ENCODE measurements at places on chromosomes 11 and 22.

- DNase-seq, result no peak
Observed at GRCh38 chr11:12973528-12974181, 35.5 kb upstream of the RASSF10 start.

GRCh38 chr22:37996515-37997246, 12.3 kb upstream of the SOX10 start:
- DNase-seq, result no peak

- DNase-seq, result no peak
Observed at GRCh38 chr11:61026121-61027031, 54.9 kb downstream of the CD6 start.

DNA sequence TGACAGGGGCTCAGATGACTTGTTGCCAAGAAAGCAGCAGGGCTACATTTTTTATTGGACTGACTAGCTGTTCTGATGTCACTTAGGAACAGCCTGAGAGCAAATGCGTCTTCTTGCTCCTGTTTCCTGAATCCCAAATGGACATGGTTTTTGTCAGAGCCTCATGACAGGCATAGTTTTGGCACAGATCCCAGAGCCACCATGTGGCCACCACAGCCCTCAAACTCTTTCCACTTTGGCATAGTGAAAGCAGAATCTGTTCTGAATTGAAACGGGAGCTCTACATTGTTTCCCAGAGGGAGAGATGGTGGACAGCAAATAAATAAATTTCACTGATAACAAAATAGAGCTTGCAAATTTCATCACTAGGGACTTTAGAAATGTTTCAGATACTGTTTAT, 222.2 kb downstream of the C11orf87 start:
- DNase-seq, result peak; percentile 62

GRCh38 chr11:90589735-90590134, 366.9 kb upstream of the CHORDC1 start:
- DNase-seq, result no peak

DNA sequence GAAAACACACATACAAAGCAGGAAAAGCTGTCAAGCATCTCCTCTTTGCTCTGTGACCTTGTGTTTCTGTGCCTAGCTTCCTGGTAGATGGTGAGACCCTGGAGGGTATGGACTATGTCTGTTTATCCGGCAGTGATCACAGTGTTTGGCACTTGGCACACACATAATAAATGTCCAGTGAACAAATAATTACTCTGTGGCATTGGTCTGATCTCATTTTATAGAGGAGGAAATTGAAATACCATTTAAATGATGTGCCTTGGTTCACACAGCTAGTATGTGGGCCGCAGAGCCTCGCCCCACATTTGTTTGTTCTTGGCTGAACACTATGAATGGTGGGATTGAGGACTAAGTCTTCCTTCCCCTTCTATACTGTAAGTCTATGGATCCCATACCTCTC, 104.7 kb upstream of the SPON1 start:
- DNase-seq, result no peak

DNA sequence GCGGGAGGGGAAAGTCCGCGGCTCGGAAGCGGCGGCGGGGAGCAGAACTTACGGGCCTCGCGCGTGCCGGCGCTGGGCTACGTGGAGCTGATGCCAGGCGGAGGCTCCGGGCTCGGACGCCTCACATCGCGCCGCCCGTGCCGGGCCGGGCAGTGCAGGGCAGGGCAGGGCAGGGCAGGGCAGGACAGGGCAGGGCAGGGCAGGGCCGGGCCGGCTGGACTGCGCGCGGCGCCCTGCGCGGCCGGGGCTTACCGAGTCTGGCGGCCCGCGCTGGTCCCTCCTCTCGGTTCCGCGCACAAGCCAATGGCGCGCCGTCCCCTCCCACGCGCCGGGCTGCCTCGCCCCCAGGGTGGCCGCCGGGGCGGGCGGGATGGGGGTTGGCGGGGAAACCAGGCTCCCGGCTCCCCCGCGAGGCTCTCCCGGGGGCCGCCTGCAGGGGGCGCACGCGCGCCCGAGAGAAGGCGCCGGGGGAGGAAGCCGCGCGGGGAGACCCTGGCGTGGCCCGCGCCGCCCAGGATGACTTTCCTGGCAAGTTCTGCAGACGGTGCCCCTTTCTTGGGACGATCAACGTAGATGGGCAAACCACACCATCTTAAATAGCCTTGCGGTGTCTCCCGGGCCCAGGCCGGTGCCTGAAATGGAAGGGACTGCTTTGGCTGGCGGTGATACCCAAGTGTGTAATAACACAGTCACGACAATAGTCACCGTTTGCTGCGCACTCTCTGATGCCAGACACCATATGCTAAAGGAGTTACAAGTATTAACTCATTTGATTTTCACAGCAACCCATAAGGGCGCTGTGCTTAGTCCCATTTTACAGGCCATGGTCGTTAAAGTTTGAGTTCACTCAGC, at the start of gene TP53I11:
Gene TP53I11, minus strand, starts transcription at position 259 of the 852 bp plus-strand sequence. CDS start 12,548 bp downstream, outside the sequence.
- peak; percentile 75 for DNase-seq

GRCh38 chr11:60854847-60855725, 664 bp downstream of the PTGDR2 start:
- DNase-seq, result no peak

DNA sequence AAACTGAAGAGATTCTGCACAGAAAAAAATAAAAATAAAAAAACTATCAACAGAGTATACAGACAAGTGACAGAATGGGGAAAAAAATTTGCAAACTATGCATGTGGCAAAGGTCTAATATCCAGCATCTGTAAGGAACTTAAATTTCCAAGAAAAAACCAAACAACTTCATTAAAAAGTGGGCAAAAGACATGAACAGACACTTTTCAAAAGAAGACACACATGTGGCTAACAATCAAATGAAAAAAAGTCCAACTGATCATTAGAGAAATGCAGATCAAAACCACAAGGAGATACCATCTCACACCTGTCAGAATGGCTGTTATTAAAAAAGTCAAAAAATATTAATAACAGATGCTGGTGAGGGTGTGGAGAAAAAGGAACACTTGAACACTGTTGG, 64.3 kb downstream of the APIP start:
- DNase-seq, result no peak

DNA sequence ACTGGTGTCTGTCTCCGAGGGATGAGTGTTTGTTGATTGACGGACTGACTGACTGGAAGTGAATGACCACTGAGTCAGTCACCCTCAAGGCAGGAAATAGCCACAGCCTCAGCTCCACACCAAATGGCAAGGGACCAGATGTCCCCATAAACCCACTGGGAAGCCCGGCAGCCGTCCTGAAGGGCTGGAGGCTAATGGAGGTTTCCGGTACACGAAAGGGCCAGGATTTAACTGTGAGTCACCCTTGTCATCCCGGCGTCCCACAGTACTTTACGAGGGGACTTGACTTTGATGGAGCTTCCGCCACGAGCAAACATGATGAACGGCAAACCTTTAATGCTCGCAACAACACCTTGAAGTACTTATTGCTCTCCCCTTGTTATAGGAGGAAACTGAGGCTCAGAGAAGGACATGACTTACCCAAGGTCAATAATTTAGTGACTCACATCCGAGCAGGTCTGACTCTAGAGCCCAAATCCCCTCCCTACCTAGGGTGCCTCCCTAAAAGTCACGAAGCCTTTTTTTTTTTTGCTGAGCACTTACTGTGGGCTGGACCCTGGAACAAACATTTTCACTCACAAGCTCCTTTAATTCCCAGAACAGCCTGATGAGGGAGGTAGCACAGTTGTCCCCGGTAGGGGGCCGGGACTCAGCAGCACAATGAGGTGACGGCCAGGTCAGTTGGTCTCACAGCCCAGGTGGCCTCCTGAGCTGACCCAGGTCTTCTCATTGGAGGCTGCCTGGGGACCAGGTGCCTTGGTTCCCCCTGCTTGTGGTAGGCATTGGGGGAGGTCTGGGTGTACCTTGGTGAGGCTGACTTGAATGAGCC, 25.2 kb upstream of the GCAT start:
- no peak for DNase-seq

DNA sequence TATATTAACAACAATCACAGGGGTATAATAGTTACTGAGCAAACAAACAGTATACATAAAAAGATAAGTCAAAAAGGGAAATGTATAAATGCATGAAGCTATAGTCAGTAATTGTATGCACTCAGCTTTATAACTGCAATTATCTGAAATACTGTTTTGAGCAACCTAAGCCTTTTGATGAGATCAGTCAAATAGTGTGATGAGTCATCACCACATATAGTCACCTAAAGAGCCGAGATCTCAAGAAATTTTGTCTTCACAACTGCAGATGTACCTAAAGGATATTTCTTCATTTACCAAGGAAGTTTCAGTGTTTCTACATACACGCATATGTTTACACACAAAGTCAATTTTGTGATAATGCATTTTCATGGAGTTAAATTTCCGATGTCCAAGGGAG, 5.4 kb upstream of the OR51A2 start:
- DNase-seq, result no peak

DNA sequence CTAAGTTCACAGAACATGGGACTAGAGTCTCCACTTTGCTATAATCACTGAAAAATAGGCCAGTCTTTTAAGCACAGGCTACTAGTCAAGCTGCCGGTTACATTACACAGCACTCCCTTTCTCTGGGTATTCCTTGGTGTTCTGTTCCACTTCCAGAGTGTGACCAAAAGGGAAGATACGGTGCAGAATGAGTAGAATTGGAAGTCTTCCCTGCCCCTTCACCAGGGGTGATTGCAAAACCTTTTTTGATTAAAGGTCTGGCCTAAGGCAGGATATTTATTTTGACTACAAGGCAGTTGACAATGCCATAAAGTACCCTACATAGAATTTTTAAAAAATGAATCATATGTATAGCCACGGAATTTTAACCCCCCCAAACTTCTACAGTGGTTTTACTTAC, 59.6 kb upstream of the ADORA2A start:
- peak; percentile 52 for DNase-seq

DNA sequence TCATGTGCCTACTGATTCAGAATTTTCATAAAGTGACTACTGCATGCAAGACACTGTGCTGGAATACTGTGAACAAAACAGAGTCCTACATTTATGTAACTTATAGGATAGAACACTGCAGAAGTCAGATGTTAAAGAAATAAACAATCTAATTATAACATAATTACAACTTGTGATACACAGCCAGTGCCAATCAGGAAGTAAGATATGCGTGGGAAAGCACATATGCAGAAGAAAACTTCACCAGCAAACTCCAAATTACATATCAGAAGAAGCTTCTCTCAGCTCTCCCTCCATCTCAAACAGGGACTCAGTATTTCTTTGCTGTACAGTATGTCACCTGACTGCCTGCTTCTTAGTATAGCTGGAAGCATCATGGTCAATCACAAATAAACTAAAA, 37.4 kb downstream of the PAK1 start:
- DNase-seq, result no peak

DNA sequence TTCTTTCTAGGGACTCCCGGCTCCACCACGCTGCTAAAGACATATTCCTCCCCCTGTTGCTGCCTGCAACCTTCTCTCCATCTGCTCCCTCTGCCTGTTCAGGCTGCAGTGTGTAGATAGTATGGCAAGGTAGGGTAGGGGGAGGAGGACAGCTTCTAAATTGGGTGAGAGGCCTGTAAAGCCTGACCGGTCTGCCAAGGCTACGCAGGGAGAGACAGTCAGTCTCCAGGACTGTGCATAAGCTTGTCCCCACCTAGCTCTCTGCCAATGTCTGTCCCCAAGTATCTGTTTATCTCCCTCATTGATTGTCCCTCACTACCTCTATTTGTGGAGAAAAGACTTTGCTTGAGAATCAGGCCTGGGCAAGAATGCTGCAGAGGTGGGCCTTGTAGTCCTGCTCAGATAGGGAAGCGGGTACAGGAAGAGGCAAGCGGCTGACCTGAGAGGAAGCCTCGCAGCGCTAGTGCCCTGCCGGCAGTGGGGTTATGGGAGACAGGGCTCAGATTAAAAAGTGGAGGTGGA, 871 bp upstream of the SEZ6L start:
- no peak for DNase-seq

DNA sequence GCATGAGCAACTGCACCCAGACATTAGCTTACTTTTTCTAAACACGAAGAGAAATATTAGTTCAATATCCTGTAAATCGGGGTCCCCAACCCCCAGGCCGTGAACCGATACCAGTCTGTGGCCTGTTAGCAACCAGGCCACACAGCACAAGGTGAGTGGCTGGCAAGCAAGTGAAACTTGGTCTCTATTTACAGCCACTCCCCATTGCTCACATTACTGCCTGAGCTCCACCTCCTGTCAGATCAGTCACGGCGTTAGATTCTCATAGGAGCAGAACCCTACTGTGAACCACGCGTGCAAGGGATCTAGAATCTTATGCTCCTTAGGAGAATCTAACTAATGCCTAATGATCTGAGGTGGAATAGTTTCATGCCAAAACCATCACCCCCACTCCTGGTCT, 27.8 kb upstream of the DEPDC7 start:
- no peak for DNase-seq

- DNase-seq, result no peak
Observed at GRCh38 chr11:126263489-126263888, 5.2 kb downstream of the SRPRA start.

- no peak for DNase-seq
Observed at GRCh38 chr11:34650528-34650927, 29.6 kb downstream of the EHF start.

DNA sequence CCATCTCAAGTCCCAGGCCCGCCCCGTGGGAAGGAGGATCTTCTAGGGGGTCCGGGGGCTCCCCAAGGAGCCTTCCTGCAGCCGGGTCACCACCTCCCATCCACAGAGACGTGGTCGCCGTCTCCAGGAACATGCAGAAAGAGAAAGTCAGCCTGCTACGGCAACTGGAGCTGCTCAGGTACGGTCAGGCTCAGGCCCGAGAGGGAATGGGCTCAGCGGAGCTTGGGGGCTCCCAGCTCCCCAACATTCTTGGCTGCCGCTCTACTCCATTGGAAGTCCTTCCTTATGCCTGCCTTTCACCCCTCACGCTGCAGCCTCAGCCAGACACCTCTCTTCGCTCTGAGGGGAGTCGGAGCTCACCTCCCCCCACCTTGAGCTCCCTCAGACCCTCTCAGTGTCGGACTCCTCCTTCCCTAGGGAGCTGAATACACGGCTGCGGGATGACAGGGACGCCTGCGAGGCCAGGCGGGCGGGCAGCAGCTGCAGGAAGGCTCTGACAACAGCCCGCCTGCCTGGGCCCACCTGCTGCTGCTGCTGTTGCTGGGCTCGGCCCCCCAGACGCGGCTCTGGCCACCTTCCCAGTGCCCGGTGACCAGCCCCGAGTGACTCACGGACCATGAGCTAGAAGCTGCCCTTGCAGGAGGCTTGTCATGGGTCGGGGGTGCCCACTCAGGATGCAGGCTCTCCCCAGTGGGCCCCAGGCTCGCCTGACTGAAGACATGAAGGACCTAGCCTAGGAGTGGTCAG, 1.5 kb upstream of the CD151 start:
- peak; percentile 53 for DNase-seq

- DNase-seq, result no peak
Observed at GRCh38 chr11:119708384-119708783, 20.6 kb downstream of the NECTIN1 start.

Measured in fibroblast of skin of scalp (primary cell).